ENCODE measurements at places on chromosomes 13 and 19.

DNA sequence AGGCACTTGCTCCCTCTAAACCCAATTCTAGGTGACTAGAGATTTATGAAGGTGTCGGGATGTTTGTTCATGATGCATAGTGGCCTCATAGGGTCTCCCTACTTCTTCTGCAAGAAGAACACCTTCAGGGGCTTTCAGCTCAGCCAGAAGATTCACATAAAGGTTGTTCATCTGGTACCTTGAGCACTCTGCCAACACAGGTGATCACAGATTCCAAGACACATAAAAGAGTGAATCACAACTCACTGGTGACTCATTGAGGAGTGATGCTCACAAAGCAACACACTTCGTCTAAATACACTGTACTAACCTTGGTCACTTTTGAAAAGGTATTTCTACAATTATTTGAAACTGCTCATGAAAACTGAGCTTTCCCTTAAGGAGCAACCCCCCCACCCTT, 6.8 kb upstream of the ZNF324 start:
- DNase-seq: no peak

DNA sequence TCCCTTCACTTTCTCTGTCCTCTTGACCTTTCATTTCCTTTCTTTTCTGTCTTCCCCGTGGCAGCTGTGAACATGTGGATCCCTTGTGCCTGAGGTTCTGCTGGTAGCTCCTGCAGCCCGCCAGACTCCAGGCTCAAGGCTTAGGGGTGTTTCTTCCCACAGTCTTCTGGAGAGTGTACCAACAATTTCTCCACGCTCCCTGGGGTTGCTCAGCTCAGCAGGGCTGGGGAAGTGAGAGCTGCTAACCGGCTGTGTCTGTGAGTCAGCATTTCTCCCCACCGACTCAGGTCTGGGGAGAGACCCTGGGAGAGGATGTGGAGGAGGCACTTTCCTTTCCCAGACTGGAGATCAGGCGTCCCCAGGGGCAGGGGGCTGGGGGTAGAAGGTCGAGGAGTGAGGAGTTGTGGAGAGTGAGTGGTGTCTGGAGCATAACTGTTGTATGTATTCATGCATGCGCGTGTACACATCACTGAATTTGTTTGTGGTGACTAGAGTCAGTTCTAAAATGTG, 193.6 kb downstream of the KCNRG start:
- DNase-seq: no peak

- DNase-seq: no peak
Measured at GRCh38 chr13:107867701-107868661, 347.4 kb downstream of the LIG4 start.

DNA sequence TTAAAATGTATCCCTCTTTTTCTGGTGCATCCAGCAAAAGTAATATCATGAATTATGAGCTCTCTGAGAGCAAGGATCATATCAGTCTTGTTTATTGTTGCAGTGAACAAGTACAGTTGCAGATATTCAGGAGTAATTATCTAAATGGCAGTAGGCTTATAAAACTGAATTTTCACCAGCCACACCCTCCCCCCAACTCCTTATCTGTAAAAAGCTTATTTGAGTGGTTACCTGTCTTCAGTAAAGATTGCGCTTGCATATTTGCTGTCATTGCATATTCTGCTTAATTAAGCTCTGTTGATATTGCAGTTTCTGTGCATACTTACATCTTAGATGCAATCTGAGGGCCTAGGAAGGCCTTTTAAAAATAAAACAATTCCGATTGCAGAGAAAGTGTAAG, 87.3 kb downstream of the DNAJC15 start:
- no peak for DNase-seq

GRCh38 chr13:22027566-22027965, 356.7 kb downstream of the FGF9 start:
- no peak for DNase-seq

GRCh38 chr19:53927739-53928138, 18.7 kb downstream of the CACNG7 start:
- DNase-seq: peak; percentile 10

DNA sequence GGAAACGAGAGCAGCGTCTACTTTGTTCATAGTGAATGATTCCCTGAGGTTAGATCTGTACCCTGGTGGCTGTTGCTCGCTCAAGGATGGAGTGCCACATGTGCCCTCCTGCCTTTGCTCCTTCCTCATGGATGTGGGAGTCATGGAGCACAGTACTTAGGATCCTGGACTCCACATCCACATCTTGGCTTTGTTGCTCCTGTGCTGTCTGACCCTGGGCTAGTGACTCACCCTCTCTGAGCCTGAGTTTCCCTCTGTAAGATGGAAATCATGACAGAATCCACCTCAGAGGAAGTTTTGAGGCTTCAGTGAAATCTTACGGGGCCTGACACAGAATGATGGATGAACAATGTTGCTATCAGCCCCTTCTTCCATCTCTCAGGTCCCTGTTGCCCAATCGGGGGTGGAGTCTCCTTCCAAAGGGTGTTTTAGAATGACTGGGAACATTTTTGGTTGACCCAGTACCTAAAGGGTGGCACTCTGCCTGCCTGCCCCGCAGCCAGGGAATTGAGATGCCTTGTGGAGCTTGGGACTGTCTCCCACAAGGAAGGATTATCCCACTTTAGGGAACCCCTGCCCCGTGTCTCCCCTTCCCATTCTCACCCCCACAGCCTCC, 9.8 kb upstream of the TIMM50 start:
- DNase-seq: no peak

DNA sequence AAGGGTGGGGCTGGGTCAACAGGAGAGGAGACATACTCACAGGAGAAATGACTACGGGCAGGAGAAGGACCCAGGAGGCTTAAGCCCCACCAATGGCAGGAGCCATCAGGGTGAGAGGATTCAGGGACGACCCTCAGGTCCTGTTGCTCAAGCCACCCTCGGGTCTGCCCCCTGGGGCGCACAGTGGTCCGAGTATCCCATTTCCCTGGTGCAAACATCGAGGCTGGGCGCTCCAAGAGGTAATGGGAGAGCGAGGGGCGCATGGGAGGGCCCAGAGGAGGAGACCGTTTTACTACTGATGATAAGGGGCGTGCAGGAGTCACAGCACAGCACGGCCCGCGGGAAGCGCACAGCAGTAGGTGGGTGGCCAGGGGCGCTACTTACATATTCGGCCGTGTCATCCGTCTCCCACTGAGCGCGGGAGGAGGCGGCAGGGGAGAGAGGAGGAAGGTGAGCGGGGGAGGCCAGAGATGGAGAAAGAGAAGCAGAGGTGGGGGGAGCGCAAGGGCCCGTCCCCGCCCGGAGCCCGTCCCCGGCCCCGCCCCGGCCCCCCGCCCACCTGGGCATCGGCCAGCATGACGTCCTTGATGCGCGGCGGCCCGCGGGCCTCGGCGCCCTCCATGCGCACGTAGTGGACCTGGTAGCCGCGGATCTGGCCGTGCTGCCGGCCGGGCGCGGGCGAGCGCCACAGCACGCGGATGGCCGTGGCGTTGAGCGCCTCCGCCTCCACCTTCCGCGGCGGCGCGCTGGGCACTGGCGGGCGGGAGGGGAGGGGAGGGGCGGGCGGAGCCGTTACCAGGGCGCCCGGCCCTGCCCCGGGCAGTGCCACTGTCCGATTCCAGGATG, 111.5 kb downstream of the PTPRS start:
- no peak for DNase-seq

GRCh38 chr13:105960326-105960725, 575.1 kb downstream of the EFNB2 start:
- DNase-seq: no peak
